ENCODE measurements at places on chromosomes 4 and X.

DNA sequence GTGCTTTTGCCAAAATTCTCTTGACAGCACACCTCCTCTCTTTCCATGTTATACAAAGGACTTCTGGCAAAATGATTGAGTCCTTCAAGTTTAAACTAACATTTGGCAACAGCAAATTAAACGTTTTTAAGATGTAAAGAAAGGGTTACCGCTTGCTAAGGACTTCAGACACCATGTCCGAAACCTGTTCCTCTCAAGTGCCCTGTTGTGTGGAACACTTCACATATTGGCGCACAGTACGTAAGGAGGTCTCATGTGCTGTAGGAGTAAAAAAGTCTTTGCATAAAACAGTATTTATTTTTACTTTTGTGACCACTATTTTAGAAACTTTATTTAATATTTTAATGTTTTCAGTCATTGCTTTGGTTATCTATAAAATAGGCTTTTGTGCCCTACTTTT, 33.7 kb upstream of the HPRT1 start:
- DNase-seq, result no peak

- no peak for DNase-seq
Observed at GRCh38 chrX:150525061-150525919, 43.1 kb upstream of the MTM1 start.

- peak; percentile 10 for DNase-seq
Observed at GRCh38 chr4:150769248-150769647, 187.3 kb downstream of the MAB21L2 start.

- DNase-seq, result no peak
Observed at GRCh38 chrX:103932133-103932532, 30.3 kb upstream of the TMSB15B start.

DNA sequence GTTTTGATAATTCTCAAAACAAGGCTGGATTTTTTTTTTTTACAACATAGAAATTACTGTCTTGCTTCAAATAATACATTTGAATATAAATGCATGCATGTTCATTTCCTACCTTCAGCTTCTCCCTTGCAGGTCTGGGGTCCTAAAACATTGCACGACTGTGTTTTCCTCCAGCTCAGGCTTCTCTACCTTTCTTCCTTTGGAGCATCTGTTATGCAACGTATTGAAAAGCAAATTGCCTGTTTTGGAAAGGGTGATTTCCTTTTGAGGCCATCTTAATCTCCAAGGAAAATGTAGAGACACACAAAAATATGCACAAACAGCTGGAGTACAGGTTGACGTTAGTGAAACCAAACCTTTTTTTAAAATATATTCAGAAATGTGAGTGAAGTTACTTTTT, 115.6 kb upstream of the TLL1 start:
- no peak for DNase-seq

DNA sequence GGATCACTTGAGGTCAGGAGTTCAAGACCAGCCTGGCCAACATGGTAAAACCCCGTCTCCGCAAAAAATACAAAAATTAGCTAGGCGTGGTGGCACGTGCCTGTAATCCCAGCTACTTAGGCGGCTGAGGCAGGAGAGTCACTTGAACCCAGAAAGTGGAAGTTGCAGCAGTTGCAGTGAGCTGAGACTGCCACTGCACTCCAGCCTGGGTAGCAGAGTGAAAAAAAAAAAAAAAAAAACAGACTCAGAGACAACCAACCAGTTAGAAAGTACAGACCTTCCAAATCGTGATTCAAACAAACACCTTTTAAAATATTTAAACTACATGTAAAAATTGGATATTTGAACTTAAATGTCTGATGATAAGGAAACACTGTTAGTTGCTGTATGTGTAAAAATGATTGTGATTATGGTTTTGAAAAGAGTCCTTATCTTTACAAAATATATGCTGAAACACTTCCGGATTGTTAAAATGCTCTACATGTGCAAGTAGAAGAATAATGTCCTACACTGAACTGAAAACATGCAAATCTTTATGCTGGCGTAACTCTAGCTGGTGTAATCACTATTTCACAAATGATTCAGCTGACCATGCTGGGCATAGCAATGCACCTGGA, 37.8 kb downstream of the SH3KBP1 start:
- no peak for DNase-seq

- DNase-seq, result no peak
Observed at GRCh38 chr4:168619266-168619631, 122.4 kb downstream of the PALLD start.

GRCh38 chrX:123188081-123188480, 4.0 kb downstream of the GRIA3 start:
- no peak for DNase-seq

- no peak for DNase-seq
Observed at GRCh38 chr4:188534917-188535316, 395.7 kb downstream of the TRIML1 start.

GRCh38 chrX:149711545-149712236, at the start of gene MAGEA11:
Gene MAGEA11 (plus strand): TSS chrX:149712060. CDS start chrX:149713160, 1,100 bp downstream.
- DNase-seq, result no peak

- no peak for DNase-seq
Observed at GRCh38 chrX:10217198-10217597, 60.4 kb downstream of the CLCN4 start.

GRCh38 chr4:17552427-17552826, 24.6 kb upstream of the LAP3 start:
- DNase-seq, result no peak

DNA sequence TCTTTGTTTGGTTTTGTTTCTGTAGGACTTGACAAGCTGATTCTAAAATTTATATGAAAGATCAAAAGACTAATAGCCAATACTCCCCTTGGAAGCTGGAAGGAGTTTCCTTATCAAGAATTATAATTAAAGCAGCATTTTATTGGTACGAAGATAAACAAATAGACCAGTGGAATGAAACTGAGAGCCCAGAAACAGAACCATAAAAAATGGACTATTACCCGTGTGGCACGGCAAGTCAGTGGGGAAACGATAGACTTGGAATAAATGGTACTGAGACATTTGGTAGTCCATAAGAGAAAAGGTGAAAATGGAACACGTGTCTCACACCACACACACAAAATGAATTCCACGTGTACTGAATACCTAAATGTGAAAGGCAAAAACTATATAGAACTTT, 42.4 kb upstream of the CEP135 start:
- no peak for DNase-seq

DNA sequence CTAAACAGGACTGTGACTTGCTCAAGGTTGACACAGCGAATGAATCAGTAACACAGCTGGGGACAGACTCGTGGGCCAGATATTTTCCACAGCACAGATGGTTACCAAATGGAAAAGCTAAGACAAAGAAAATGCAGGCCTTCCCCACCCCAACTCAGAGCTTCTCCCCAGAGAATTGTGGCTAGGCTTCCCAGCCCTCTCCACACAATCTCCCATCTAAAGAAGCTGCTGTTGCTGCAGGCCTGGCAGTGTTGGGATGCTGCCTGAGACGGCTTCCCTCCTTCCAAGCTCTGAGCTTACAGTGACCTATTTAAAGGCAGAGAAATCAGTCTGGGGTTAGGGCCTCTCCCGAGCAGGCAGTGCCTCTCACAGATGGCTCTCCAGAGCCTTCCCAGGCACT, 46.5 kb upstream of the PGRMC1 start:
- no peak for DNase-seq

DNA sequence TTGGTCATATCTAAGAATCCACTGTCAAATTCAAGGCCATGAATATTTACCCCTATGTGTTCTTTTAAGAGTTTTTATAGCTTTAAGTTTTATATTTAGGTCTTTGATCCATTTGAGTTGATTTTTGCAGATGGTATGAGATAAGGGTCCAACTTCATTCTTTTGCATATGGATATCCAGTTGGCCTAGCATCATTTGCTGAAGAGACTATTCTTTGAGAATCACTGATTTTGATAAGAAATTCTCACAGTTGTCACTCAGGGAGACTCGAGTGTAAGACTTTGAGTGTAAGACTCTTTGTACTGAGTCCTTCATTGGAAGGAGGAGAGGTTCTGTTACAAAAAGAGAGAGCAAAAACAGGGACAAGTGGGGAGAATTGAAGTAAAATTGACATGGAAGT, 74.8 kb downstream of the CBLL2 start:
- DNase-seq, result no peak

GRCh38 chr4:20480165-20480947, 219.9 kb upstream of the PACRGL start:
- no peak for DNase-seq

DNA sequence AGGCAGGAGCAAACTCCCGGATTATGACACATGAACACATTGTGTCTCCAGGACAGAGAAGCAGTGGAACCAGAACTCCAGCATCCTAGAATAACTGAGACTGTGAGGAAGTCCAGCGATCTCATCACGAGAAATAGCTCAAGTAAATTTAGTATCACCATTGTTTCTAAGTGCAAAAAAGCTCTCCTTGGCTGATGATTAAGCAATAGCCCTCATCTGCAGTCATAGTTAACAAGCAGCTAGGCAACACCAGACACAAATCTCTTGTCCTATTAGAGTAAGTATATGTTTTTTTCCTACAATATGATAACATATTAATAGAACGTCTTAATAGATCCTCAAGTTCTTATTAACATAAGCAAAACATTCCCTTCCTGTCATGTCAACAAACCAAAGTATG, 2.4 kb upstream of the CFAP299 start:
- DNase-seq, result no peak

DNA sequence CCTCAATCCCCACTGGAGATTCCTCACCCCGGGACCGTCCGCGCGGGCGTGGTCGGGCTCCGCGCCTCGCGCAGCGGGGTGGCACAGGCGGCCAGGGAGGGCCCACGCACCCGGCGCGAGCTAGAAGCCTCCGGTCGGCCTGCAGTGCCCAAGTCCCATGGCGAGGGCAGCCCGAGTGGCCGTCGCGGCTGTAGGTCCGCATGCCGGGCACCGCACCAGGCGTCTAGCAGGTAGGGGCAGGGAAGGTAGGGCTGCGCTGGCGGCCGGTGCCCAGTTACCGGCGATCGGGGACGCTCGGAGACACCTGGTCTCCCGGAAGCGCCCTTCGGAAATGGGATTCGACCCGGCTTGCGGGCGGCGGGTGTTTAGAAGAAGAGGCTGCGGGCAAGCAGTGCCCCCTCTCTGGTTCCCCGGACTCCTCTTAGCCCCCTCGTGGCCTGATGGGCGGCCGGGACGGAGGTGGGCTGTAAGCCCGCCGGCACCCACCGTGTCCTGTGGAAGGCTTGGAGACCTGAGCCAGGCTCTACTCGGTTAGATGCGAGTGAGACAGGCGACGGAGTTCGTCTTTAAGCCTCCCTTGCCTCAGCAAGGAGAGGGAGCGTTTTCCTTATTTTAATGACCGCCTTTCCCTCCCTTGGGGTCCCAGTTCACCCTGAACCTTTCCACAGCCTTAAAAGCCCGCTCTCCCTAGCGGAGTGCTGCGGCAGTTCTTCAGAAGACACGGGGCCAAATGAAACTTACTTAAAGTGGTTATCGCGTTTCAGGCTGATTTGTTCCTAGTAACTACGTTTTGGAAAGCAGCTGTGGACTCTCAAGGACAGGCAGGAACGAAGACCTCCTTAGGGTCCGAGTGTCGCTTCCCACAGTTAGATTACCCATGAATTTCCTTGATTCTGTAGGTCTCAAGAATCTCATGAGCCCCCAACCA, 821 bp downstream of the SLITRK2 start:
- DNase-seq, result no peak

DNA sequence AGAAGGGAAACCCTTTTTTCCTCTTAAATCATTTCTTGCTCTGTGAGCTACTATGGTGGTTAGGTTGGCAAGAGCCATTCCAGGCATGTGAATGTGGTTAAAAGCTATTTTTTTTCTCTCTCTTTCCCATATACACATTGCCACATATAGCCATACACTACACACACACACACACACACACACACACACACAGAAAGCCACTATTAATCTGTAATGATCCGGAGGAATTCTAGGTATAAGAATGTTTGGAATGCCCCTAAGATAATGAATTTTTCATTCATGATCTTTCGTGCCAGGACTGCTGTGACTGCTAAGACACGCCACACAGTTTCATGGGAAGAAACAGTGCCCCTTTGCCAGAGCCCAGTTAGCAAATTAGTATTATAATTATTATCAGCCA, 21.8 kb upstream of the TLL1 start:
- DNase-seq, result no peak

DNA sequence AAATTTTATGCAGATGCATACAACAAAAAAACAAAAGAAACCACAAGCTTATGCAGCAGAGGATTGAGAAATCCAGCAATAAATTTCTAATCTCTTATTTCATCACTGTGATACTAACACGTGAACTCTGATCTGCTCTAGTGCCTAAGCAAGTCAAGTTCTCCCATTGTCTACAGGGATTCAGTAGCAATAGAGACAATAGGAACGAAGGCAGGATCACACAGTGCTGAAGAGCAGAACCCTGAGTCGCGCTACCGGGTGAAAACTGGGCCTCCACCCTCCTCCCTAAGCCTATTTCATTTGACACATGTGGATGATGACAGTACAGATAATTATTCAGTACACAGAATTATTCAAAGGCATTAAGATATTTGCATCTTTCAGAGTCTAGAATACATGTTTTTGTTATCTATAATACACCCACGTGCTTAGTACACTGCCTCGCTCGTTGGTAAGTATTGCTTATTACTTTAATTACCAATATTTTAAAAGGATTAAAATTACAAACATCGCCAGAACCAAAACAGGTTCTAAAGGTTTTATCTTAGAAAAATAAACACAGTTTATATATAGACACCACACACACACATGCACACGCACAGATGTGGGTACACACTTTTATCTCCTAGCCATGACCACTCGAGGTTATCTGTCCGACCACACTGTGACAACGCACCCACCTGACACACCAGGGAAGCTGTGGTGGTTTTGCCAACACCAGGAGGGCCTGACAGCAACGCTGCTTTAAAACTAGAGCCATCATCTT, 60.1 kb downstream of the RFC1 start:
- no peak for DNase-seq

GRCh38 chrX:78456909-78457308, 129.5 kb upstream of the CYSLTR1 start:
- no peak for DNase-seq

DNA sequence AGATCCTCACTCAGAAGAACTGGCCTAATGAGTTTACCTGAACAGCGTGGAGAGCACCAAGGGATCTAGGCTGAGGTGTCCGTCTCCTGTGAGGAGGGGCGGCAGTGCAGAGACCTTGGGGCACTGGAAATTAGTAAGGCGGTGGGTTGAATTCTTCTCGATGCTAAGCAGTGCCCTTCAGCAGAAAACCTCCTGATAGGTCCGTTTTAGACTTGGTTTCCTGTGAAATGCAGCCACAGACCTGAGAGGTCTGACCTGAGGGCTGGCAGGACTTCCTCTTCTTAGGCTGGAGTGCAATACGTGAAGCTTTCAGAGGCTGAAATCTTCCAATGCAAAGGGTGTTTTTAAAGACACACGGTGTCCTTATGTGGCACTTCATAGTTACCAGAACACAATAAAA, at the start of gene CLNK:
Gene CLNK (minus strand): TSS at position 138 of the 400 bp plus-strand sequence. CDS start 16,899 bp downstream, outside the sequence.
- DNase-seq, result no peak

DNA sequence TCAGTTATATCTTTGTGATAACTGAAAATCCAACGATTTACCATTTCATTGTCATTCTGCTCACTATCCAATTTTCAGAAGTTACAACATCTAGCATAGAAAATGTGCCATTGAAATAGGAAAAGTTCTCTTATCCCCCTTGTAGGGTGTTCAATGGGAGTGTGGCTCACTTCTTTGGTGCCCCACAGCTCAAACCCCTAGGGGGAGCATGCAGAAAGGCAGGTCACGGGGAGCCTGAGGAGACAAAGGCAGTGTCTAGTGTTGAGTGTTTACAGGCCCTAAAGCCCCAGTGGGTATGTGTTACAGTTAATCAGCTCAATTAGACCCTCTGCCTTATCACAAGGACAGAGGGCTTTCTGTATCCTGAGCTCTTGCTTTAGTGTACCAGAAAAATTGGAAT, 243.4 kb upstream of the GRID2 start:
- no peak for DNase-seq
